ENCODE measurements at places on chromosomes 6 and 20.
A peak's percentile ranks its signal among the peaks of the same experiment; 100 is the strongest.

DNA sequence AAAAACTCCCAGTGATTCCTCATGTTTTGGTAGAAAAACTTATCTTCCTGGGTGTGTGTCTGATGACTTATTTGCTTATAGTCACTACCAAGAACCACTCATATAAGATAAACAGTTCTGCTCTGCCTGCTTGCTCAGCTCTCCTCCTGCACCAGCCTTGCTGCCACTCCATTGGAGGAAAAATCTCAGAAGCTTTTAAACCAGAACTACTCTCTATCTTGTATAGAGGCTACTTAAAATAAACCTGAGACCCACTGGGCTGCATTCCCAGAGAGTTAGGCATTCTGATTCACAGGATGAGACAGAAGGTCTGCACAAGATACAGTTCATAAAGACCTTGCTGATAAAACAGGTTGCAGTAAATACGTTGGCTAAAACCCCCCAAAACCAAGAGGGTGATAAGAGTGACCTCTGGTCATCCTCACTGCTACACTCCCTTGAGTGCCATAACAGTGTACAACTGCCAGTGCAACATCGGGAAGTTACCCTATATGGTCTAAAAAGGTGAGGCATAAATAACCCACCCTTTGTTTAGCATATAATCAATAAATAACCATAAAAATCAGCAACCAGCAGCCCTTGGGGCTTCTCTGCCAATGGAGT, 728.3 kb downstream of the EPHA7 start:
- DNase-seq, result peak; percentile 63

DNA sequence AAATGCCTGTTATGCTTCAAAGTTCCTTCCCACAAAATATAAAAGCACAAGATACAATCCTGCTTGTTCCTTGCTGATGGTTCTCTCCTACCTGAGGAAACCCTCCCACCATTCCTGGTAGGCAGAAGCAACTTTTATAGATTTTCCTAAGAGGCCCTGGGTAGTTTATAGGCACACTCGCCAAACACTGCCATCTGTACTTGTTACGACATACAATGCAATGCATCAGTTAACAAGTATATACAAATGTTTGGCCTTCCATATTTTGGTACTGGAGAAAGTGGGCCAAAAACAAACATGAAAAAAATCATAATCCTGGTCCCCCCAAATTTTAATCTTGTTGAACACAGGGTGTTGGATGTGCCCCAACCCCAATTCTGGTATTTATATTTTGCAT, 16.6 kb downstream of the MCM9 start:
- peak; percentile 6 for DNase-seq

DNA sequence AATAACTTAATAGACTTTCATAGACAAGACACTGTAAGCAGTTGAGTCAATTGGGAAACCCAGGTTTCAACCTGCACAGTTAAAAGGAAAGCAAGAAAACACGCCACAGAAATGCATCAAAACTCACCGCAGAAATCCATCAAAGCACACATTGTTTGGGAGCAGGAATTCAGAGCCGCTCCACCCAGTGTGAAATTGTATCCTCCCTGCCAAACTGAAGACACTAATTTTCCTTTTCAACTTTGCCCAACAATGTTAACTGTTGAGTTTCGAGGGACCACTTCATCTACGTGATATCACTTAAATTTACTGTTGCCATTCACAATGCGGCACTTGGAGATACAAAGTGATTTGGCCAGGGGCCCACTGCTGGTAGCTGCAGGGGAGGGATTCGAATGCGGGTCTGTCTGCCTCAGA, 92.7 kb downstream of the DACT2 start:
- no peak for DNase-seq

DNA sequence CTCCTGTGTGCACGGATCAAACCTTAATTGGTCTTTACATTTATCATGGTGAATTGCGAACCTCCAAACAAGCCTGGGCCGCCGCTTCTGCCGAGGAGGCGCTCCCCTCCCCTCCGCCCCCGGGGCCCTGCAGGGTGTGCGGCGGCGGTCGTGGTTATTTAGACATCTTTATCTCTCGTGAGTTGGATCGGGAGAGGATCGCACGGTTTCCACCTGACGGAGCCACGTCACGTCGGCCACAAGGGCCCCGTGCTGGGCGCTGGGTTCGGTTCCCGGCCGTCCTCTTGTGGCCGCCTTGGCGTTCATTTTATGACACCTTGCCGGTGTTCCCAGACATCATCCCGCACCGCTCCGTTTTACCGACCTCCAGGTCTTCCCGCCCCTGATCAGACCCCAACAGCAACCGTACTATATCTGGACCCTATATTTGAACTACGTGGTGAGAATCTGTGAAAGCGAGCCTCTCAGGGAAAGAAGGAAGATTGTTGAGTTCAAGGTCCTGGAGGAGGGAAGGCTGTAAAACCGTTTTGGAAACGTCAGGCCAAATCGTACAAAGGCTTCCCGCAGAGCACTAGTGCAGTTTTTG, 1.3 kb upstream of the CNR1 start:
- DNase-seq, result no peak

GRCh38 chr20:20297181-20297580, 70.7 kb upstream of the INSM1 start:
- DNase-seq, result no peak

Measured in cardiac muscle cell (in vitro differentiated cells and primary cell).